Mesothelial cell of epicardium (in vitro differentiated cells): ENCODE measurements at places on chromosomes 7 and 10. TPM values are rescaled to one million over a fixed set of nuclear protein-coding genes. Genes with fewer than 3 reads are reported as not detected.

GRCh38 chr10:67923551-67923950, 39.1 kb downstream of the SIRT1 start:
- no peak for DNase-seq

DNA sequence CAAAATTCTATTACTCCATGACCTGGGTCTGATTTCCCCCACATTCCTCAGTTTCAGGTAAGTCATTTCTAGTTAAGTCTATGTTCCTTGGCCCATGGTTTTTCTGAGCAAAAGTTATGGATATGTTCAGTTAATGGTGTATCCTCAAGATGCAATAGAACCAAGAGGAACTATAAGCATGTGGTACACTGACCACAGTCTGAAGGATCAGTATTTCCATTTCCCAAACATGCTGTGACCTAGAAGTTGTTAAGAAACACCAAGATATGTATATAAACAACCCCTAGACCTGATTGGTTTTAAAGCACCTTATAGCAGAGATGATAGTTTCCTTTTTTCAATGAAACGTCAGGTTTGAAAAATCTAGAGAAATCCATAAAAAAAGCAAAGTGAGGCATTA, 94.2 kb upstream of the ABCB5 start:
- no peak for DNase-seq

DNA sequence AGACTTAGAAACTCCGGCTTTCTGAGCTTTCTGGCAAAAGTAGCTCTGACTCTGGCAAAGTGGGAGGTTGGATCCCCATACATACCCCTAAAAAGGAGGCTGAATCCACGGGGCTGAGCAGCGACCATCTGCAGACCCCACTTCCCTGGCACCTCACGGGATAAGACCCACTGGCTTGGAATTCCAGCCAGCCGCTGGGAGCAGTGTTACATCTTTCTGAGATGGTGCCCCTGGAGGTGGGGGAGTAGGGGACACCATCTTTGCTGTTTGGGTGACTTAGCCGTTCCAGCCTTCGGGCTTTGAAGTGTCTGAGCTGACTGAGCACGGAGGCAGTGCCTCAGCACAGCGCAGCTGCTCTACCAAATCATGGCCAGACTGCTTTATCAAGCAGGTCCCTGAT, 45.0 kb upstream of the GRM3 start:
- DNase-seq, result no peak

GRCh38 chr10:58698777-58699356, 186.2 kb downstream of the BICC1 start:
- no peak for DNase-seq

- DNase-seq, result no peak
Measured at GRCh38 chr7:140591180-140591902, 49.3 kb downstream of the DENND2A start.

DNA sequence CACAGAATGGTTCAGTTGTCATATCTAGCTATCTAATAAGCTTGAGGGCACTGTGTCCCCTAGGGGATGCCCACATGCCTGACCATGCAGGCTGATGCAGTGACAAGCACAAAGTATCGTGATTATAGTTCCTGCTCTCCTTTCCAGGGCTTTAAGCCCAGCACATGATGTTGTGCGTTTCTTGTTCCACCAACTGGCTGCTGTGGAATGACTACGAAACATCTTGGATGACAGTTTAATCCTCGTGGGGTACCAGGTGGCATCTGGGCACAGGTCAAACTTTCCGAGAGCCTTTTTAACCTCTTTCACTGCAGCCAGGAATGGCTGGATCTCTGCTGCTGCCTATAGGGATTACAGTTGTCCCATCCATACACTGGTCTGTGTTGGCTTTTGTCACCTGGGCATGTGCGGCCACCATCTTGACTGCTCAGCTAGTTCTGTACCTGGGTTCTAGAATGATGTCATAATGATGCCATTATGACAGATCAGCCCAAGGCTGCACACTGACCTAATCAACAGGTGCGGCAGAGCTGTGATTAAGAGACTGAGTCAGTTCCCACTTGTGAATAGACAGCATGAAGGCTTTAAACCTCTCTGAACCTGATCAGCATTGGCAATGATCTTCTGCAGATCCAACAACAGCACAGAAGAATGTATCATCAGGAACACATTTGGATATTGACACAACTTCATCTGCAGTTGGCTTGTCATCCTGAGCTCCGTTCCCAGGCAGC, 144.1 kb downstream of the DLG5 start:
- DNase-seq, result no peak

- no peak for DNase-seq
Measured at GRCh38 chr7:133021196-133021595, 60.7 kb downstream of the CHCHD3 start.

DNA sequence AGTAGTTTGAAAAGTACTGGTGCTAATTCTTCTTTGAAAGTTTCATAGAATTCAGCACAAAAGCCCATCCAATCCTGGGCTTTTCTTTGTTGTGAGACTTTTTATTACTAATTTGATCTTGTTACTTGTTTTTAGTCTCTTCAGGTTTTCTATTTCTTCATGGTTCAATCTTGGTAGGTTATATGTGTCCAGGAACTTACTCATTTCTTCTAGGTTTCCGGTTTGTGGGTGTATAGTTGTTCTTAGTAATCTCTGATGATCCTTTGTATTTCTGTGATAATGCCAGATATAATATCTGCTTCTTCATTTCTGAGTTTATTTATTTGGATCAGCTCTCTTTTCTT, 147.5 kb downstream of the RTKN2 start:
- DNase-seq, result no peak

DNA sequence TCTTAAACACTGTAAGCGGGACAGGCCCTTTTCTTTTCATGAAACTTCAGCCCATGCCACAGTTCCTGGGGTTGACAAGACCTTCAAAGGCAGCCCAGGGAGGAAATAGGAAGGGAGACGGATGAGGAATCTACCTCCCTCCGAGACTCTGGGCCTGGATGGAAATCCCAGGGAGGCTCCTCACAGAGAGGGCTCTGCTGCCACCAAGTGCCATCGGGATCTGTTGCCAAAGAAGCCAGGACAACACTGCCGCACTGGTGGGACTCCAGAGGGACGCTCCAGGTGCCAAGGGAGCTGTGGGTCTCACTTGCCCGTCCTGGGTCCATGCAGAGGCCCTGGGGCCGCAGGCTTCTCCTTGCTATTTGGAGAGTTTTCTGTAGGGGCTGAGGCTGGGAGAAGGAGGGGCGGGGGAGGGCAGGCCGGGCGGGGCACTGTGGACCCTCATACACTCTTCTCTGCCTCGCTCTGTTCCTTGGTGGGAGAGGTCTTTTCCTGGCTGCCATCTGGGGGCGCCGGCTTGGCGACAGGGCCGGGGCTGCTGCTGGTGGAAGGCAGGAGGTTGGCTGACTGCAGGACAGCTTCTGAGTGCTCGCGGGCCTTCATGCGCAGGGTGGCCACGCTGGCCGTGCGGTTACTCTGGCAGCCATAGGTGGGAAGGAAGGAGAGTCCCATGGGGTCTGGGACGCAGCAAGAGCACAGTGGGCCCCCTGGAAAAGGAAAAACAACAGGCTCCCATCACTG, 30.0 kb downstream of the DRGX start:
- DNase-seq, result no peak

DNA sequence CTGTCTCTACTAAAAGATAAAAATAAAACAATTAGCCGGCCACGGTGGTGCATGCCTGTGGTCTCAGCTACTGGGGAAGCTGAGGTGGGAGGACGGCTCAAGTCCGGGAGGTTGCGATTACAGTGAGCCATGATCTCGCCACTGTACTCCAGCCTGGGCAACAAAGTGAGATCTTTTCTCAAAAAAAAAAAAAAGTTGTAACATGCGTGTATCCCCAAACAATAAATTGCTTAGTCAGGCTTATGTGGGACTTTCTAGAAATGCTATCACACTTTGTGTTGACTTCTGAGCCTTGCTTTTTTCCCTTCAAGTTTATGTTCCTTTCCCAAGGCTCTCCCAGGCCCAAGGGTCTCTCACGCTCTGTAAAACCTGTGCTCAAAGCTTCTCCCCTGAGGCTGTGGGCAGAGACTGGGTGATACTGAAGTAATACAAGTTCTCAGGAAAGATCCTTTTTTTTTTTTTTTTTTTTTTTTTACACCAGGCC, 88.0 kb upstream of the TNS3 start:
- DNase-seq, result no peak

- DNase-seq, result peak; percentile 53
Measured at GRCh38 chr10:93993782-93994437, at the start of gene PLCE1. Gene PLCE1, plus strand, starts transcription at chr10:93993931. Its CDS starts 37,116 bp downstream, at chr10:94031047.

- no peak for DNase-seq
Measured at GRCh38 chr10:31134311-31134952, 102.8 kb upstream of the ZNF438 start.

DNA sequence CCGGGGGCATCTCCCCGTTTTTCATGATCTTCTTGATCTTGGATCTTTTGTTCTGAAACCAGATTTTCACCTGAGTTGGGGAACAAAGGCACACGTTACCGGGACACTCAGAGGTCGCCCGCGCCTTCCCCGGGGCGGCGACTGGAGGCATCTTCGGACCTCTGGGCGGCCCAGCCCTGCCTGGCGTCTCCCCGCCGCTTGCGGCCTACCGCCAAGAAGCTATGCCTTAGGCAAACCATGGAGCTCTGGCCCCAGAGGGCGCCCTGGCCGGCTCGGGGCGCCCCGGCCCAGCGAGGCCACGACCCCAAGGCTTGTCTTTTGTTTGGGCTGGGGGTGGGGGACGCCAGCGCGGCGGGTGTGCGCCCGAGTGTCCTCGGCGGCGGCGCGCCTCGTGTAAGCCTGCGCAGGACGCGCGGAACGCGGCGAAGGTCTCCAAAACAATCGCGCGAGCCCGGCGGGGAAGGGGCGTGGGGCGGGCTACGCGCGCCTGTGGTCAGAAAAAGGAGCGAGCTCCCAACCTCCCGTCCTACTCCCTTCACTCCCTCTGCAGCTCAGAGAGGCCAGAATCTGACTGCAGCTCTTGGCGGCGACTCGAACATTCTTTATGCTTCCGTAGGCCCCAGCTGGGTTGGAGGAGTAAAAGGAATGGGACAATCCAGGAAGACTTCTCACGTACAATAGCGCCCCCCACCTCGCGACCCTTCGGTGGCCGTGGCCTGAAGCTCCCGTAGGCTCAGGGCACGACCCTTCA, 3.5 kb downstream of the DLX5 start:
- no peak for DNase-seq

DNA sequence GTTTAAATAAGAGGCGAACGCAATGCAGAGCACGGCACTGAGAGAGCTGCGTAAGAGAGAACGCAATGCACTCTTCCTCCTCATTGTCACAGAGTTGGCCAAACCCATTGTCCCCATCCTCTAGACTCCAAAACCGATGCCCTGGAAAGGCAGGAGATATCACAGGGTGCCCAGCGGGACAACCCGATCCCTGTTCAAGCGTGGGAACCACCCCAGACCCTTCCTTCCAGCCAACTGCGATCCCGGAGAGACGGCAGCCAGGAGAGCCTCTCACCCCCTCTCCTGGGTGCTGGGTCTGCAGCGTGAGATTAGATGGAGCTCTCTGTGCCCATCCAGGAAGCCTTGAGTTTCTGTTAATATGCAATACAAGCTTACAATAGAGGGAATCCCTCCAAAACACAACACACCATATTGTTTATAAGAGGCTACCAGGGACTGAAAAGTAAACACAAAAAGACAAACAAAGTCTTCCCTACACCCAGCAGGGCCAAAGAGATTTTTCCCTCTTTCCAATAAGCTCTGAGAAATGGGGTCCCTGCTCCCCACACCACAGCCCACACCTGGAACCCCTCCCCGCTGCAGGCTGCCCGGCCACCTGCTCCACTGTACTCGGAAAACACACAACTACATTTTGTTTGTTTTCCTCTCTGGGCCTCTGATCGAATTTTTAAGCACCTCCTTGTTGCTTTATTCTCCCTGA, 187.6 kb downstream of the ADARB2 start:
- no peak for DNase-seq

DNA sequence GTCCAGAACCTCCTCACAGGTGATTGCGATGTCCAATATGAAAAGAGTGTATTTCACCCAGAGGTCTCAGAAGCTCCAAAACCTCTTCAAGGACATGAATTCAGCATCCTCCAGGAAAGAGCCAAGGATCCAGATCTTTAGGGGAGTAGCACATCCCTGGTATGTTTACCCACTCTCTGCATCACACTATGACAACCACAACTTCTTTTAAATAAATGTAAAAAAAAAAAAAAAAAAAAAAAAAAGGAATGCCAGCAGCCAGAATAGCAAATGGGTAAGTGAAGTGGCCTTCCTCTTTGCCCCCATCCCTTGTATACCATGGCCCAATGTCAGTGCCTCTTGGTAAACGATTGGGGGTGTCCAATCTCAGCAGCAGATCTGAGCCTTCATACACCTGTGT, 67.3 kb downstream of the SORBS1 start:
- no peak for DNase-seq

GRCh38 chr7:106269254-106269961, 15.4 kb downstream of the NAMPT start:
- no peak for DNase-seq

DNA sequence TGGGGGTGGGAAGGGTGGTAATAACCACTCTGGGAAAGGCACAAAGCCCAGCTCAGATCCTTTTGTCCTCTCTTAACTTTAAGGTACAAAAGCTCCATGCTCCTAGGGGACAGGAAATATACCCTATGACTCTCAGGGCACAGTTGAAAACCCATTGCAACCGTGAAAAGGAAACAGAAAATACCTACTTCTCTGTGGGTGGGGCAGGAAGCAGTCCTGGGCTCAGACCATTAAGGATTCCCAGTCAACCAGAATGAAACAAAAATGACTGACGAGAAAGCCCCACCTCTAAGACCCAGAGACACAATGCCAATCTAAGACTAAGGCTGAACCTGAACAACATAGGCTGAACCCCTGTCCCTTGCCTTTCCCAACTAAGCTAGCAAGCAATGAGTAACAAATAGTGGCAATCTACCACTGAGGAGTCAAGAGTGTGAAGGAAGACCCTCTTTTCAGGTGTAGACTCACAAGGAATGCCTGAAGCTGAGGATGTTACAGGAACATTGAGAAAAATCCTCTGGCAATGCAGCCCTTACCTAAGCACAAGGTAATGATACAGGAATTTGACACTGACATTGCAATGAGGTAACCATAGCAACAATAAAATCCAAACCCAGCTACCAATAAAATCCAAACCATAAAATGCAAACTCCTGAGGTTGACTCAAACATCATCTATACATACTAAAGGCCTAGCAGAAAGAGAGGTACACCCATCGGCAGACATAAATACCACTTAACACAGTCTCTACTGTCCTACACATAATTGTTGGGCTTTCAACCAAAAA, 380.1 kb downstream of the HPSE2 start:
- no peak for DNase-seq

DNA sequence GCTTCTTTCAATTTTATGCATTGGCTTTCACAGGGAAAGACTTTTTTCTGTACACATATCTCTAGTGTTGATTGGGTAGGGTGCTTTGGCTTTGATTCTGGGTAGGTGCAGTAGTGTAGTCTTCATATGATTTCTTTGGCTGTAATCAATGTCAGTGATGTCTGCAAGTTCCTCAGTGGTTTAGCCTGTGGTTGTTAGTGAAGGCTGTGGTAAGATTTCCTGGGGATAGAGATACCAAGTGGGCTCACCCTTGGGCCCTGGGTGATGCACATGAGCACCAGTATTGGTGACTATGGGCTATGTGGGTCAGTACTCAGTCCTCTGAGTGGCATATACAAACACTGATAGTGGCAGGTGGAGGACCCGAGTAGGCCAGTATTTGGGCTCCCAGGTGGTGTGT, 13.0 kb downstream of the GIMAP8 start:
- no peak for DNase-seq

- no peak for DNase-seq
Measured at GRCh38 chr7:104961821-104962220, 52.2 kb upstream of the KMT2E start.

Gene PDZD7
- 1.2 to 1.8 TPM (median 1.8 TPM) in 3 replicates for total RNA-seq

Gene TAS2R39
- total RNA-seq, result not detected in 3 replicates

Gene RAMP3
- total RNA-seq, result not detected in 3 replicates

Gene NAPEPLD
- 17.0 to 17.5 TPM (median 17.0 TPM) in 3 replicates for total RNA-seq

Gene NODAL
- total RNA-seq, result not detected in 3 replicates

Gene EPO
- total RNA-seq, result 0.16 to 0.27 TPM in 2 of 3 replicates, not detected in the other

Gene PLCE1
- total RNA-seq, result 3.2 to 3.9 TPM (median 3.4 TPM) in 3 replicates

Gene NME8
- 0.86 to 1.2 TPM (median 1.1 TPM) in 3 replicates for total RNA-seq

Gene CHRM2
- 40.9 to 47.7 TPM (median 41.6 TPM) in 3 replicates for total RNA-seq
